ENCODE measurements at places on chromosomes 1 and 21. TPM values are rescaled to one million over a fixed set of nuclear protein-coding genes. Genes with fewer than 3 reads are reported as not detected.

DNA sequence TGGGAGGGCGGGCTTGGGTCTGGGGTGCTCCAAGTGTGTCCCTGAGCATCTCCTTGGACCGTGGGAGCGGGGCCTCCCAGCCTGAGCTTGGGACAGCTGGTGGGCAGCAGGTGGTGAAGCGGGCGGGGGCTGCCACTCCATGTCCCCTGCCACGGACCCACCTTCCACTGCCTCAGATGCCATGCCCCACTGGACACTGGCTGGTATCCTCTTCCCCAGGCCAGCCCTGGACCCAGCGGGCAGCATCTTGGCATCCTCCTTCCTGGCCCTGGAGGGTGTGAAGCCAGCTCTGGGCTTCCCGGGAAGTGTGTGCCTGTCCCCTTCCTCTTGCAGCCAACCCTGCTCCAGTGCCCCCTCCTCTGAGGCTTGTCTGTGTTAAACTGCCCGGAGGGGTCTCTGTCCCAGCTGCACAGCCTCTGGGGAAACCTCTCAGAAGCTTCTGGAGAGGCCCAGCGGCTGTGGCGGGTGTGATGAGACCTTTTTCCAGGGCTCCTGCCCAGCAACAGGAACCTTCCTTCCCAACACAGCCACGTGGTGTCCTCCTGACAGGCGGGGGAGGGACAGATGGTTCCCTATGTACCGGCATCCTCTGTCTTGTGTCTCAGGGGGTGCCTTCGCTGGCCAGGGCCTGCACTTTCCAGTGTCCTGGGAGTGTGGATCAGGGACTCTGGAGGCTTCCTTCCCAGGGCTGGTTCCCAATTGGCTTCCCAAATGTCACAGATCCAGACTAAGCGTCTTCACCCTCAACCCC is 81.6 kb upstream of the DISP3 start:
- no peak for DNase-seq

The CALML6 gene
- 0.45 TPM for polyA plus RNA-seq

The FALEC gene
- 0.17 TPM for polyA plus RNA-seq

DNA sequence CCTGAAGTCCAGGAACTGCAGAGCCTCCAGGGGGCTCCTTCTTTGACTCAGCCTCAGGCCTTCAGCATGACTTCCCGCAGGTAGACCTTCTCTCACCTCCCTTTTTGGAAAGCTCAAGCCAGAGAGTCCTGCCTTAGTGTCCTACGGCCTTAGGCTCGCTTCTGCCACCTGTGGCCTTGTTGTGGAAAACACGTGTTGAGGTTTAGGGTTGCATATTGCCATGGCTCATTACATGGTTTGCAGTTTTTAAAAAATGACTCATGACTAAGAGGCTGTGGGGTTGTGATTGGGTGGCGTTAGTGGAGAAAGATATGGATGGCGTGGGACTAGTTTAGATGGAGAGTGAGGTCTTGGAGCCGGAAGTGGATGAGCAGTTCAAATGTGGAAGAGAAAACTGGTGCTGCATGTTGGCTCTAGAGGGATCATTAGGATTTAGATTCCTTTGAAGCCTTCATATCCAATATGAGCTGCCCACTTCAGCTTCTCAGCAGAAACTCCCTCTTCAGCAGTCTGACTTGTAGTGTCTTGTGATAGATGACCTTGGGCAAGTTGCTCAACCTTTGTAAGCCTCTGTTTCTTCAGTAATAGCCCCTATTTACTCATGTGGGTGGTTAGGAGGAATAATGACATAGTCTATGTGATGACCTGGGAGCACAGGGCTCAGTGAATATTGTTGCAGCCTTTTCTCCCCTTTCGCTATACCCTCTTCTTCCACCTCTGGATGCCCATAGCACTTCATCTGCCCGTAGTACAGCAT is 6.5 kb upstream of the FGGY start:
- no peak for DNase-seq

DNA sequence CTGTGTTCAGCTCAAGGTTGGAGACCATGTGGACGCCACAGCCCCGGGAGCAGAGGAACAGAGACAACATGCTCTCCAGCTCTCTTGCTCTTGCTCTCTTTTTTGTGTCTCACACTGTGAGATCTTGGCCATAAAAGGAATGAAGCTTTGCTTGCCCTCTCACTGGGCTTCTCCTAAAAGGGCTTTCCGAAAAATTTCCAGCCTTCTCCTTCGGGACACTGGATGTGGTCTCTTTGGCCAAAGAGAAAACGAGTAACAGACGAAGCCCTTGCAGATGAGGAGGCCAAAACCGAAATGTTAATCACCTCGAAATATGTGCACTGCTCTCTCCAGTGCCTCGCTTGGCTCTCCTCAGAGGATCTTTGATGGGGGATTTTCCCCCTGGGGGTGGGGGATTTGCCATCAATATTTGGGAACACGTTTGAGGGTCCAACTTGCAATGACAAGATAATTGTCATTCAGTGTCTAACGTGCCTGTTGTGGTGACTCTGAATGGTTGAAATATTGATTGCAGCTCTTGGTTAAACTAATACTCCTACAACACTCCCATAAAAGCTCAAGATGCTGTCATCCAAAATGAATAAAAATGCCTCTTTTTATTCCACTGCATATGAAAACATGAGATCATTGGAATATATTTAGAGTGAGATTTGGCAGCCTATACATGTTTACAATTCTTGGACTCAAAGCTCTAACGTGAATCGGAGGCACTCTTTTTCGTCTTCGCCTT is 68.6 kb upstream of the ANGPTL1 start:
- no peak for DNase-seq

The LINGO4 gene
- not detected for polyA plus RNA-seq

The IFI44L gene
- polyA plus RNA-seq: 0.28 TPM

- DNase-seq: no peak
Observed at GRCh38 chr1:184254849-184255248, 132.0 kb upstream of the C1orf21 start.

- no peak for DNase-seq
Observed at GRCh38 chr1:68791800-68792199, 294.9 kb upstream of the DEPDC1 start.

DNA sequence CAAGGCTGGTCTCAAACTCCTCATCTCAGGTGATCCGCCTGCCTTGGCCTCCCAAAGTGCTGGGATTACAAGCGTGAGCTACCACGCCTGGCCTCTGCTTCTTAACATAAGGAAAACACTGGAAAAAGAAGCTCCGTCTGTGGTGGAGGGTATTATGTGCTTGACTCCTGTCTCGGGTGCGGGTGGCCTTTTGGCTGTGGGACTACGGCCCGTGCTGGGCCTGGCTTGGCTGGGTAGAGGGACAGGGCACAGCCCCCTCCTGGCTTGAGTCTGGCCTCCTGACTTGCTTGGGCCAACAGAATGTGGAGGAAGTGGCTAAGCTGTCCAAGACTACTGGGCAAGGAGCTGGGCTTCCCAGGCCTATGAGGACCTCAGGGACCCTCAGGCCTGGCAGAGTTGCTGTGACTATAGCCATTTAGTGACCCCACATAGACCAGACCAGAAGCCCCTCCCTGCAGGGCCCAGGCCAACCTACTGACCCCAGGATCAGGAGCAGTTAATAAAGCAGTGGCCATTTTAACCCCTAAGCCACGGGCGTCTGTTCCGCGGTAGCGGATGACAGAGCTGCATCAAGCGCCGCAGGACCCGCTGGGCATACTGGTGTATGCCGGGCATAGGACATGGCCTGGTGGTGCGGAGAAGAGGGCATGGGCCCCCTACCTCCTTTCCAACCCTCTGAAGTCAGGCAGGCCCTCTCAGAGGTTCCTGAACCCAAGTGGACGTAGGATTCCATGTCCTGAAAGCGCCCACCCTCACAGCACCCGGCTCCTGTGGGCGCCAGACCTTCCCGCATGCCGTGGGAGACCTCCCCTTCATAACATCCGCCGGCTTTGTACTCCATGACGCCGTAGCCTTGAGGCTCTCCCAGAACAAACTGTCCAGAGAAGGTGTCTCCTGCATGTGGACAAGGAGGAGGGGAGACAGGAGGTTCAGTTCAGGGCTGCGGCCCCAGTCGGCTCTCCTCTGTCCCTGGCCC is 4.4 kb downstream of the MORN1 start:
- DNase-seq: no peak

- DNase-seq: no peak
Observed at GRCh38 chr1:36092798-36093185, 4.1 kb downstream of the ADPRS start.

DNA sequence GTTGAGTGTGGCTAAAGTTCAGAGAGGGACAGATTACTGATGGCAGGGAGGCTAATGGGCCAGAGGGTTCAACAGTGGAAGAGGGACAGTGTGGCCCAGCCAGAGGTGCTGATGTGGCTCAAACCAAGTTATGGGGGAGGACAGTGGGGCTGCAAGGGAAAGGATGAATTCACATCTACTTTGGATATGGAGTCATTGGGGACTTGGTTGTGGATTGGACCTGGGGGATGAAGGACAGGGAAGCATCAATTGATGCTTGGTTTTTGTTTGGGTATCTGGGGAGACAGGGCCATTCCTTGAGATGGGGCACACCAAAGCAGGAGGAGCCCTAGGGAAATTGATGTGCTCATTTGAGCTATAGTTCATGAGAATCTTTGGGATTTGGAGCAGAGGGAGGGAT is 23.3 kb downstream of the FOXO6 start:
- DNase-seq: no peak

The FAM72B gene
- polyA plus RNA-seq: 2.1 TPM

The BLACAT1 gene
- polyA plus RNA-seq: 0.02 TPM

- no peak for DNase-seq
Observed at GRCh38 chr1:213993929-213994328, 6.2 kb downstream of the PROX1 start.

Measured in BJ (cell line).